Hypothalamus (tissue), 51 donors: ENCODE measurements at places on chromosomes 13 and 19.

DNA sequence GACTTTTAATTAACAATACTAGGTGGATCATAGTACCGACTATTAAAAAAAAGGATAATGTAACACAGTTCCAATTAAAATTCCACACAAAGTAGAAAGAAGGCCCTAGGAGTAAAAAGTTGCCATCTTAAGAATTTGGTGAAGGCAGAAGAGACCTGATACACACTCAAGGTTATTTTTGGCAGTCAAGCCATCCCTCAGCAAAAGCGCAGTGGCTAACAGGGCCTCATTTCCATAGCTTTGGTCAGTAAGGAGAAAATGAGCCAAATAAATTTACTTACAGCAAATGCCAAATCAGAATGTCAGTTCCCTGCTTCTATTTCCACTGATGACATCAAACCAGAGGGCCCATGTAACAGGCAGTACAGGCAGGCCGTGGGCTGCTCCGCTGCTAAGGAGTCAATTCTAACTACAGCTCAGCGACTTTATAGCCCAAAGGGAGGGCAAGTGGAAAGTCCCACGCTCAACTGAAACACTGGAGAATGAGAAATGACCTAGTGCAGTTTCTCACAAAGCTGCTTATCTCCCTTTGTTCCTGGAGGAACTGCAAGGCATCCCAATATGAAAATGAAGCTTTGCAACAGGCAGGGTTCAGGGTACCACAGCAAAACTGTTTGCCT is 6.3 kb downstream of the ARGLU1 start:
- DNase-seq, result no peak

DNA sequence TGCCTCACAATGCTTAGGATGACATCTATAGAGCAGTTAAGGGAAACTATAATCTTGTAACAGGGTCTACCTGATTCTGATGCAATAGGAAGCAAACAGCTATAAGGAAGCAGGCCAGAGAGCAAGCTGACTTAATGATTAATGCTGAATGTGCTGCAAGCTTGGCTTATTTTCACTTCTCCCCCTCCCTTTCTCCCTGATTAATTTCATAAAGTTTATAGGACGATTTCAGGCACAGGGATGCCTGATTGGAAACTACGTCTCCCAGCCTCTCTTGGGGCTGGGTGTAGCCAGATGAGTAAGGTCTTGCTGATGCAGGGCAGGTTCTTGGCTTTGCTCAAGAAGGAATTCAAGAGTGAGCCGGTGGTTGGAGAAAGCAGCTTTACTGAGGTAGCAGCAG is 82.8 kb upstream of the MRI1 start:
- DNase-seq, result no peak

DNA sequence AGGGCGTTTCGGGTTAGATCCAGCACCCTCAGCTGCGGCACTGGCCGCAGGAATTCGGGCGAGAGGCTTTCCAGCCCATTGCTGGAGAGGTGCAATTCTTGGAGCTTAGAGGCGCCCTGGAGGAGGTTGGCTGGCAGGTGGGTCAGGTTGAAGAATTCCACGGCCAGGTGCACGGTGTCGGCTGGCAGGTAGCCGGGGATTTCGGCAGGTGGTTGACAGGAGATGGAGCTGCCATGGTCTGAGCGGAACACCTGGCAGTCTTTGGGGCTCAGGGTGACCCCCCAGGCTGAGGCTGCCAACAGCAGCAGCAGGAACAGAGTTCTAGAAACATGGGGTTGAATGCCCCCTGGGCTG is 1.3 kb downstream of the LRG1 start:
- DNase-seq, result no peak

DNA sequence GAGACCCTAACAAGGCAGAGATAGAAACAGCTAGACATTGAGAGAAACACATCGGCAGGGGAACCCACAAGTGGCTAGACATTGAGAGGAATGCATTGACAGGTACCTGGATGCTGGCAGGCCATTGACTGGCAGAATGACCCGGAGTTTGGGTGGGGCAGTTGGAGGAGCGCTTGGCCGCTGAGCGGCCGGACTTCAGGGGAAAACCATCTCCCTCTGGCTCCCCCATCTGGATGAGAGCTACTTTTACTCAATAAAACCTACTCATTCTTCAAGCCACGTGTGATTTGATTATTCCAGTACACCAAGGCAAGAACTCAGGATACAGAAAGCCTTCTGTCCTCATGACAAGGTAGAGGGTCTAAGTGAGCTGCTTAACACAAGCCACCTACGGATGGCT is 473.4 kb downstream of the SLITRK5 start:
- DNase-seq, result no peak

DNA sequence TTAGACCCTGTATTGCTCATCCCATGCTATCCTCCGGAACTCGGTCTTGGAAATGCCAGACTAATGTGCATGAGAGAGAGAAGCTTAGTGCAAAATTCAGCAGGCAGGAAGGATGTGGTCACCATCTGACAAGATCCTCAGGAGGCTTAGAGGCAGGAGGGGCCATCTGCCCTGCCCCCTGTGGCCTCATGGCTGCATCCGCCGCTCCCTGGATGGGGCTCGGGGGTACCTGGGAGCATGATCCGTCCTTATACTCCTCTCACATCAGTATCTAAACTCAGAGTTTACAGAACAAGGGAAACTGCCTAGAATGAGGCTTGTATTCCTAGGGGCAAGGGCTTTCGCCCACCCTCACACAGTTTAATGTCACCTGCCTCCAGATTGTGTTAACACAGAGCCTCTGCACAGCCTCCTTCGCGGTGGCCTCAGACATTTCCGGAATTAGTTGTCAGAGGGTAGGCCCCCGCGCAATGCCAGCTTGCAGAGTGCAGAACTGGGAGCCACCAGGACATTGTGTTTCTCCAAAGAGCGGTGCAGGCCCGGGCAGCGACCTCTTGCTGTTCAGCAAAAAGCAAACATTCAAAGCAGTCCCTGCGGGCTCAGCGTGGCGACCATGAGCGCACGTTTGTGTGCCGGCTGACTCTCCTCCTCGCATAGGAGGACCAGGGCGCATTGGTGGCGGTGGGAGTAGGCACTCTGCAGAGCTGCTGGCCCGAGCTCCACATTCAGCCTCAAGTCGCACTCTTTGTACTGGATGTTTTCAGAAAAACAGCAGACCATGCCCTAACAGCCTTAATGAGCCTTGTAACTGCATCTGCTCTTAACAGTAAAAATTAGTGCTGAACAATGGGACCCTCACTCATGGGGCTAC is 39.1 kb downstream of the GPR12 start:
- DNase-seq, result no peak
